Transverse colon (tissue), 4 donors: ENCODE measurements at places on chromosomes 7 and 10. TPM values are rescaled to one million over a fixed set of nuclear protein-coding genes. Genes with fewer than 3 reads are reported as not detected.

Gene ANKRD7
- 1.4 TPM for total RNA-seq

DNA sequence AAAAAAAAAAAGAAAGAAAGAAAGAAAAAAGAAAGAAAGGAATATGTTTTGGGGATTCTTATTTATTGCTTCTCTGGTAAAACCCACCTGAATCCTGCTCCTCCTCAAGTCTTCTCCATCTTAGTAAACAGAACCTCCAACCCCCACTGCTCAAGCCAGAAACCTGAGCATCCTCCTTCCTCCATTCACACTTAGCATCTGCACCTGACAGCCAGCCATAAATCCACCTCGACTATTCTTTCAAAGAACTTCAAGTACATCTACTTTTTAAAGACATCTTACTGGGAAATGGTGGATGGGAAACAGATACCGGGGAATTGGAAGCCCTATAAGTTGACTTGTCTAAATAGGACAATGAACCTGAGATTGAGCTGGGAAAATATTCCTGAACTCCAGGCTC is 519.9 kb upstream of the DPP6 start:
- no peak for DNase-seq

Gene OR2A1
- total RNA-seq = not detected

Gene LIPM
- not detected for total RNA-seq

- no peak for DNase-seq
Observed at GRCh38 chr7:84582747-84583146, 388.2 kb upstream of the SEMA3A start.

Gene FFAR4
- 10.9 TPM for total RNA-seq

DNA sequence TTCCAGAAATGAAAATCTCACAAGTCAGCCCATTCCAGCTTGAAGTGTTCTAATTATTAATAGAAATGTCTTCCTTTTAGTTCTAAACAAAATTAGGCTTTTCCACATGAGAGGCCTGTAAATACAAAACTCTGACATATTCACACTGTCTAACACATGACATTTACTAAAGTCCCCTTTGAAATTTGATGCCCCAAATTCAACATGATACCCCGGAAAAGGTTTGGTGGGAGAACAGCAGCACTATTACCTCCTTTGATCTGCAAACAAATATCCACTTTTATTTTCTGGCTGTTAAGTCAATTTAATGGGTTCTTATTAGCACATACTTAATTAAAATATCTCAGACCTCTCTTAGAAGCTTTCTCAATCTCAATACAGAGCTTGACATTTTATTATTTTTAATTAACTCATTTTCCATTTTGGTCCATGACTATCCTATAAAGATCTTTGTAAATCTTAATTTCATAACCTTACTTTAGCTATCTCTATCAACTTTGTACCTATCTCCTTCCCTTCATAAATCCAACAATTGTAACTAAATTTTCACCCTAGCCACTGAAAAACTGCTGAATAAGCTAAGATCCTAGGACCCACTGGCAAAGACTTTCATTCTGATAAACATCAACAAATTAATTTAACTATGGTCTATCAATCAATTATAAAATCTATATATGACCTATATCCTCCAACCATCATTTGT is 63.2 kb downstream of the USP6NL start:
- DNase-seq = no peak

Gene TYW1B
- total RNA-seq = 9.5 TPM

DNA sequence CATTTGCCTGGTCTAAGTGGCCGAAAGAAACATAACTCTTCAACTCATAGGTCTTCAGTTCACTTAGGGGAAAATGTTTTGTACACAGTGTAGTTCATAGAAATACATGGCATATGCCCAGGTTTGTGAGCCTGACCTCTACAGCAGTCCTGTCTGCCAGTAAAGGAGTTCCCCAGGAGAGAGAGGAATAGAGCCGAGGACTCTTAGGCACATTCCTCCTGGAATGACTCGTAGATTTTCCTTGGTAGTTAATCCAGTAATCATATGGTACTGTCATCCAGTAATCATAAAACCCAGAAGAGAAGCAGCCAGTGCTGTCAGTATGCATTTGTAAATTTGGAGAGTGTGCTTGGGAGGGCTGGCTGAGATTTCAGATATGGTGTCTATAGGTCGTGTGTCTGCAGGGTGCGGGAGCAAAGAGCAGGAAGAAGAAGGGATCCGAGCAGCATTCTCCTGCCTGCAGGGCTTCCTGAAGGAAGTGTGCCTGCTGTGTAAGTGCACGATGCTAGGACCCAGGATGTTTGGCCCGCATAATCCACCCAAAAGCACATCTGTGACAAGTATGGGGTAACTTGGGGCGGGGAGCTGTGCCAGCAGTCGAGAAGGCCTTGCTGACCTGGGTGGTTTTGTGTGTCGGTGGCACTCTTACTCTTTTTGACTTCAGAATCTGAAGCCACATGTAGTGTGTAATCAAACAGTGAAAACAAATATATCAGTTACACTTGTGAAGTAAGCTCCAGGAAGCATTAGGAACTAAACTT is 13.9 kb downstream of the EIF4H start:
- no peak for DNase-seq

Gene ZNF487
- 15.0 TPM for total RNA-seq

DNA sequence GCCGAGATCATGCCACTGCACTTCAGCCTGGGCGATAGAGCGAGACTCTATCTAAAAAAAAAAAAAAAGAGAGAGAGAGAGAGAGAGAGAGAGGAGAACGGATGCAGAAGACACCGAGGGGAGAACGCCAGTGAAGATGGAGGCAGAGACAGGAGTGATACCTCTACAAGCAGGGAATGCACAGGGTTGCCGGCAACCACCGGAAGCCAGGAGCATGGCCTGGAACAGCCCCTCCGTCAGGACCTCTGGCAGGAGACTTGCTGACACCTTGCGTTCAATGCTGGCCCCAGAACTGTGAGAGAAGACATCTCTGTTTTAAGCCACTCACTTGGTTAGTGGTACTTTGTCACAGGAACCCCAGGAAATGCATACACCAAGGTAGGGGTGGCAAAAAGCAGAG is 38.1 kb upstream of the DUSP5 start:
- DNase-seq = no peak
